ENCODE measurements at places on chromosomes 4 and X.
A peak's percentile ranks its signal among the peaks of the same experiment; 100 is the strongest.

- no peak for DNase-seq
Observed at GRCh38 chr4:164318350-164318749, 435.6 kb upstream of the SMIM31 start.

- DNase-seq = peak; percentile 24
Observed at GRCh38 chr4:107094332-107094731, 58.2 kb upstream of the DKK2 start.

DNA sequence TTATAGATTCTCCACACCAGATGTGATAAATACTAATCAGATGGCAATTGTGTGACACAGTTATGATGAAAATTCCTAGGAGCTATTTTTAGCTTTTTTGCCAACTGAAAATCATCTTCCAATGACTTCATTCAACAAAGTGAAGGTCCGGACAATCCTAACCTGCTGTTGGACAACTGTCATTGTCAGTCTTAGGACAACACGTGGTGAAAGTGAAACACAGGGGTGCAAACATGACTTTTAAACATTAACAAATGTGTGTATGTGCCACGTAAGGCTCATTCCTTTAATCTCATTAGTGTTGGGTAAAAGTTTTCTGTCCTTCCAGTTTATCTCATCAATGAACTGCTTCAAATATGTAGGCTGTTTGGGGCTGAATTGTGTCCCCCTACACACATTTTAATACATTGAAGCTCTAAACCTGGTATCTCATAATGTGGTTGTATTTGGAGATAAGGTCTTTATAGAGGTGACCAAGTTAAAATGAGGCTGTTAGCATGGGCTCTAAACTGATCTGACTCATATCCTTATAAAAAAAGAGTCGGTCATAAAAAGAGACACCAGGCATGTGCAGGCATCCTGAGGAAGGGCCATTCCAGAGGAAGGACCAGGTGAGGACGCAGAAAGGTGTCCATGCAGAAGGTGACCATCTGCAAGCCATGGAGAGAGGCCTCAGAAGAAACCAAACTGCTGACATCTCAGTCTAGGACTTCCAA is 41.2 kb upstream of the SMAD1 start:
- DNase-seq = no peak

DNA sequence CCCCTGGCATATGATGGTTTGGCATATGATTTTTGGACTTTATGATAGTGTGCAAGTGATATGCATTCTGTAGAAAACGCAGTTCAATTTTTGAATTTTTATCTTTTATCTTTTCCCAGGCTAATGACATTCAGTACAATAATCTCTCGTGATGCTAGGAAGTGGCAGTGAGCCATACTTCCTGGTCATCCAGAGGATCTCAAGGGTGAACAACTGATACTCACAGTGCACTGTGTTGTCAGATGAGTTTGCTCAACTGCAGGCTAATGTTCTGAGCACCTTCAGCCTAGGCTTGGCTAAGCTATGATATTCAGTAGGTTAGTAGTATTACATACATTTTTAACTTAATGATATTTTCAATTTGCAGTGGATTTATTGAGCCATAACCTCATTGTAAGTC is 405.3 kb downstream of the PCDH7 start:
- no peak for DNase-seq

DNA sequence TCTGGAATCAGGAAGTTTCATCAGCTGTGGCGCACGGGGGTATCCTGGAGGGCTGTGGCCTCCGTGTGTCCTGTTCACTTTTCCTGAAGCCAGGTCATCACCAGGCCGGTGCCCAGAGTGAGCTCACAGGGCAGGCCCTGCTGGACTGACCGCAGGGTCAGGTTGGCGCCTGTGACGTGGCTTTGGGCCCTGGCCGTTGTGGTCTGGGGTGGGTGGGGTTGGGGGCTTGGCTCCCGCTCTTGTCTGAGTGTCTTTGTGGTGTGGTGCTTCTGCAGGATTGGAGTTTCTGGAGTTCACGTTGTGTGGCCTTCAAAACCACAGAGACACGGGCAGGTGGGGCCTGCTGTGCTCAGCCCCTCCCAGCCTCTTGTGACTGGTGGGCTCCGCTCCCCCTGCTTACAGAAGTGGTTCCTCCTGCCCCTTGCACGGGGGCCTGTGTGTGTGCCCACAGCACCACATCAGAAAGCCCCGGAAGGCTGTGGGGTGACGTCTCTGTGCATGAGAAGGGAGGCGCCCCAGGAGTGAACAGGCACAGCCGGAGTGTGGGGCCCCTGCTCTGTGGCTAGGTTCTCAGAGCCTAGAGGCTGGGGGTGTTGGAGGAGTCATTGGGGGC is 9.5 kb downstream of the RGS12 start:
- DNase-seq = no peak

- DNase-seq = no peak
Observed at GRCh38 chr4:10697086-10697485, 12.5 kb upstream of the CLNK start.

GRCh38 chr4:152094970-152095700 is 334.3 kb upstream of the GATB start:
- DNase-seq = no peak

GRCh38 chr4:24476282-24476681 is 108.1 kb downstream of the DHX15 start:
- peak; percentile 9 for DNase-seq

DNA sequence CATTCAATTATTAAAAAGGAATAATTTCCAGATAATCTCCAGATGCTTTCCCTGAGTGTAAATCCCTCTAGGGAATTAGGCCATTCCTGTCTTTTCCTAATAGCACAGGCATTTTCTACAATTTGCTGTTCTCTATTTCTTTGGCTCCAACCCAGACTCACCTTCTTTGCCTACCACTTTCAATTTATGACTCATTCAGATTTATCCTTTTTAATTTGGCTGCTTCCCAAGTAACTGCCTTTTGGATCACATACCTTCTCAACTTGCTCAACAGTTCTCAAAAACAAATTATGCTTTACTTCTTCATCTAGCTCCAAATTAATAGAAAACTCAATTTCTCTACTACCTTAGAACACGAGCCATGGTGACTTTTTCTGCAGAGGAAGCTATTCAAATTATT is 1166.3 kb upstream of the PCDH7 start:
- peak; percentile 12 for DNase-seq

DNA sequence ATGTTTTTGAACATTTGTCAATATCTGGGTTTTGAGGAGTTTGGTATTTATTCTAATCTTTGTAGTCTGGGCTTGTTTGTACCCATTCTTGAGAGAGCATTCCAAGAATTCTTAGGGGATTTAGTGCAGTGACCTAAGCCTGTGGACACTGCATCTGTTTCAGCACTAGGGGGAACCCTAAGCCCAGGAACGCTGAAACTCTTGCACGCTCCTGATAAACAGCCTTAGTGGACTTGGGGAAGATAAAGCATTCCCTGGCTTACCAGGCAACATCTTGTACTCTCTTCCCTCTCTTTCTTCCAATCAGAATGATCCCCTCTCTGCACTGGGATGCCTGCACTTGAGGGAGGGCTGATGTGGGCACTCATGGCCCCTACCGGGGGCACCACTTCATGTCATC is 654.9 kb upstream of the HTR2C start:
- peak; percentile 16 for DNase-seq

DNA sequence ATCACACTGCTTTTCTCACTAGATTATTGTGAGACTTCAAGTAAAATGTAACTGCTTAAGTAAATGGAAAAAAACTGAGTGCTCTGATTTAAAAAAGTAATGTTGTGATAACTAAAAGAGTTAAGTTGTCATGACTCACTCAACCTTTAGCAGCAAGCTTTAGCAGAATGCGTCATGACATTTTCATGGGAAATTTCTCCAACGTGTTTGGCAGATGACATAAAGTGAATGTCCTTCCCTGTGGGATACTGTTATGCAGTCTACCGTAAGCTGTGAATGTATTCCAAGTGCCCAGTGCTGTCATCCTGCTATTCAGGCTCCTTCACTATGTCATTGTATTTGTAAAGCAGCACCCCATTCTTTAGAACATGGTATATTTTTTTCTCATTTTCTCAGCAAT is 136.2 kb downstream of the CPXCR1 start:
- DNase-seq = peak; percentile 4

DNA sequence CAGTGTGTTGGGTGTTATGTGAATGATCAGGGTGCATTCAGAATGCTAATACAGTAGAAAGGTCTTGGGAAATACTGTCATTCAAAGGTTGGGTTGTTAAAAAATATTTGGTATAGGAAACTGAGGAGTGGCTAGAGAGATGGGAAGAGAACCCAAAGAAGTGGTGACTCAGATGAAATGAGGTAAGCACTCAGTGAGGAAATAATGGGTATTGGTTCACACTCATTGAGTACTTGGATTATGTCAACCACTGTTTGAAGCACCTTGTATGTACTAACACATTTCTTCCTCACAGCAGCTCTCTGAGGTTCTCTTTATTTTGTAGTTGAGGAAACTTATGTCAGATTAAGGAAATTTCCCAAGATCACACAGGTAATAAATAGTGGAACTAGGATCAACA is 40.8 kb upstream of the NUDT6 start:
- DNase-seq = no peak

- no peak for DNase-seq
Observed at GRCh38 chr4:25117274-25117673, 43.0 kb downstream of the SEPSECS start.

GRCh38 chrX:51332188-51332942 is at the start of gene NUDT10:
TSS of gene NUDT10 (plus strand) at chrX:51332822. CDS start at chrX:51332966, 144 bp downstream.
- DNase-seq = peak; percentile 79

DNA sequence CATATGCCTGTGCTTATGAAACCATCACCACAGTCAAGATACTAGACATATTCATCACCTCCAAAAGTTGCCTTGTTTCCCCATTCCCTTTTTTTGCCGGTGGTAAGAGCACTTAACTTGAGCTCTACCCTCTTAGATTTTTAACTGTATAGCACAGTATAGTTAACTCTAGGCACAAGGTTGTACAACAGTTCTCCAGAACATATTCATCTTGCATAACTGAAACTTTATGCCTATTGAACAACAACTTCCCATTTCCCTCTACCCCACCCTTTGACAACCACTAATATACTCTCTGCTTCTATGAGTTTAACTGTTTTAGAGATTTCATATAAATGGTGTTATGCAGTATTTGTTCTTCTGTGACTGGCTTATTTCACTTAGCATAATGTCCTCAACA is 119.3 kb downstream of the ASB9 start:
- DNase-seq = no peak

GRCh38 chr4:84529169-84529751 is 30.2 kb upstream of the NKX6-1 start:
- peak; percentile 20 for DNase-seq

Measured in urothelium cell line (cell line).